ENCODE measurements at places on chromosomes 7 and 10. TPM values are rescaled to one million over a fixed set of nuclear protein-coding genes. Genes with fewer than 3 reads are reported as not detected.
A peak's percentile ranks its signal among the peaks of the same experiment; 100 is the strongest.

Gene ITPRIP
- total RNA-seq: 2.3 TPM

Gene AKR1C3
- total RNA-seq: 228 TPM

Gene SKIDA1
- total RNA-seq: under 0.01 TPM

Gene AGMO
- total RNA-seq: 5.0 TPM

DNA sequence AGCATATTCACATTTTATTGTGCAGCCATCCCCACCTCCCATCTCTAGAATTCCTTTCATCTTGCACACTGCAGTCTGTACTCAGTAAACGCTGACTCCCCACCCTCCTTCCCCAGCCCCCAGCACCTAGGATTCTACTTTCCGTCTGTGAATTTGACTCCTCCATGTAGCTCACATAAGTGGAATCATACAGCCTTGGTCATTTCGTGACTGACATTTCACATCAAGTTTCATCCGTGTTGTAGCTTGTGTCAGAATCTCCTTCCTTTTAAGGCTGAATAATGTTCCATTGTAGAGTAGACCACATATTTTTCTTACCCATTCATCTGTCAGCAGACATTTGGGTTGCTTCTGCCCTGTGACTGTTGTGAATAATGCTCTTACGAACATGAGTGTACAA, 26.2 kb upstream of the TCERG1L start:
- no peak for DNase-seq

DNA sequence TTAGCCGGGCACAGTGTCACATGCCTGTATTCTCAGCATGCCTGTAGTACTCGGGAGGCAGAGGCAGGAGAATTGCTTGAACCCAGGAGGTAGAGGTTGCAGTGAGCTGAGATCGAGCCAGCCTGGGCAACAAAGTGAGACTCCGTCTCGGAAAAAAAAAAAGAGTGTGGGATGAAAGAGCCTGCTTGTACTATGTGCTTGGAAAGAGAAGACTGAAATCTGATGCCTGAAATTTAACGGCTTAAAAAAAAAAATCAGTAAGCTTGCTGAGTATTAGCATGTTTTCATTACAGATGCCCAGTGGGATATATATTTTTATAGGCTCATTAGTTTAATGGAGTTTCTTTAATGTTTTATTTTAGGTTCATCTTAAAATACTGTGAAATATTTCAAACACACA, 4.2 kb downstream of the NT5C2 start:
- no peak for DNase-seq

- DNase-seq: no peak
These were observed 41.0 kb downstream of the ZEB1 start for GRCh38 chr10:31359979-31360378.

DNA sequence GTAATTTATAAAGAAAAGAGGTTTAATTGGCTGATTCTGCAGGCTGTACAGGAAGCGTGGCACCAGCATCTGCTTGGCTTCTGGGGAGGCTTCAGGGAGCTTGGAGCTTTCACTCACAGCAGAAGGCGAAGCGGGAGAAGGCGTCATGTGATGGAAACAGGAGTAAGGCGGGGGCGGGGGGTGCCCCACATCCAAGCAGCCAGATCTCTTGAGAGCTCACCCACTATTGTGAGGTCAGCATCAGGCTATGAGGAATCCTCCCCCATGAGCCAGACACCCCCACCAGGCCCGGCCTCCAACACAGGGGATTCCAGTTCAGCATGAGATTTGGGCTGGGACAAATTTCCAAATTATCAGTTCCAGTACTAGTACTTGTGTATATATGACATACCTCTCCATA, 46.2 kb downstream of the WDR37 start:
- DNase-seq: no peak

GRCh38 chr10:69866688-69867461, 65.2 kb downstream of the COL13A1 start:
- DNase-seq: peak; percentile 36

DNA sequence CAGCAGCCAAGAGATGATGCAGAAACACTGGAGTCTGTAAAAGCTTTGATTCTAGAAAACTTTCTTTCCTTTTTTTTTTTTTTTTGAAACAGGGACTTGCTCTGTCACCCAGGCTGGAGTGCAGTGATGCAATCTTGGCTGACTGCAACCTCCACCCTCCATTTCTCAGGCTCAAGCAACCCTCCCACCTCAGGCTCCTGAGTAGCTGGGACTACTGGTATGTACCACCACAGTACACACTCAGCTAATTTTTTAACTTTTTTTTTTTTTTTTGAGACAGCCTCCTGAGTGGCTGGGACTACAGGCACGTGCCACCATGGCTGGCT, 17.0 kb upstream of the BAG3 start:
- DNase-seq: no peak

- DNase-seq: peak; percentile 2
These were observed 54.2 kb upstream of the CAMK2B start for GRCh38 chr7:44379366-44380188.

DNA sequence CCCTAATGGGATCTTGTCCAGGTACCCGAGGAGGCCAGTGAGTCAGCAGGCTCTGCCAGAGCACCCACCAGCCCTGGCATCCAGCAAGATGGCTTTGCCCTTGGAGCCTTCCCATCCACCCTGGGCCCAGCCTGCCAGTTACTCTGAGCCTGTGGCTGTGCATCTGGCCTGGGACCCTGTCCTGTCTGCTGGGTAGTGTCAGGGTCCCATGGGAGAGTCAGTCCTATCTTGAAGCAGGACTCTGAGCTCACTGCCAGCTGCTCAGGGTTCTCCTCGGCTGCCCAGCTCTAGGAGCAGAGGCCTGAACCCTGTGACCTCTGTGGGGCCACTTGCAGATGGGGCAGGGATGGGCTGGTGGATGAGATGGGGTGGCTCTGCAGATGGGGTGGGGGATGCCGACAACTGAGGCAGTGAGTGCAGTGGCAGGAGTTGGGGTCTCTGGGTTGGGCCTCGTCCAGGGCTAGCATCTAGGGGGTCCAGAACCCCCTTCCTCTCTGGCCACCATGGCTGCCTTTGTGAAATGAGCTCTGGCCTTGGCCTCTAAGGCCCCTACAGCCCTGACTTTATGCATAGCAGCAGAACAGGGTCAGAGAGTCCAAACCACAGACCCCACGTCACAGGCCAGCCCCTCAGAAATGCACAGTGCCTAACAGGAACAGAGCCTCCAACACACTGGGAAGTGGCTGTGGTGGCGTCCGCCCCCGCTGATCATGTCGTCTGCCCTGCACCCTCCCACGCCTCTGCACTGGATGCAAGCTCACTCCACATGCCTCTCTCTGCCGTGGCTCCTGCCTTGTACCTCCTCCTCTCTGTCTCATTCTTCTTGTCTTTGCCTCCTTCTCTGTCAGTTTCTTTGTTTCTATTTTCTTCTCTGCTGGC, 88.1 kb upstream of the RET start:
- DNase-seq: no peak

DNA sequence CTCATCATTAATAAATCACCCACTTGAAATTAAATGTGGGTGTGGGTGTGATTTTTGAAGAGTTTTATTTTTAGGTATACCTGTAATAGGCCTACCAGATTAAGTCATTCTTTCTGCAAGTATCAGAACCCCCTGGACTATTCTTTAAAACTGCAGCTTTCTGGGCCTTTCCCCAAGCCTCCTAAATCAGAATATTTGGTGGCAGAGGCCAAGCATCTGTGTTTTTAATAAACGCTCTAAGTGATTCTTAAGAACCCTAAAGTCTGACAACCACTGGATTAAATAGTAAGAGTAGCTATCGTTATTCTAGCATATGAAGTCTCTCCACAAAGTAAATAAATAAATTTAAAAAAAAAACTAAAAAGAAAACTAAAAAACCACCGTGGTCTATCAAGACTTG, 703.0 kb upstream of the NRP1 start:
- no peak for DNase-seq

- no peak for DNase-seq
These were observed 24.0 kb upstream of the RBM33 start for GRCh38 chr7:155620497-155620896.

- DNase-seq: no peak
These were observed 1.2 kb downstream of the GTF2IRD1 start for GRCh38 chr7:74454925-74455288.

- DNase-seq: no peak
These were observed 223.4 kb downstream of the DOCK4 start for GRCh38 chr7:111982804-111983203.

GRCh38 chr10:12650122-12650521, 300.8 kb downstream of the CAMK1D start:
- no peak for DNase-seq

- no peak for DNase-seq
These were observed 56.4 kb downstream of the RBM33 start for GRCh38 chr7:155700847-155701246.

DNA sequence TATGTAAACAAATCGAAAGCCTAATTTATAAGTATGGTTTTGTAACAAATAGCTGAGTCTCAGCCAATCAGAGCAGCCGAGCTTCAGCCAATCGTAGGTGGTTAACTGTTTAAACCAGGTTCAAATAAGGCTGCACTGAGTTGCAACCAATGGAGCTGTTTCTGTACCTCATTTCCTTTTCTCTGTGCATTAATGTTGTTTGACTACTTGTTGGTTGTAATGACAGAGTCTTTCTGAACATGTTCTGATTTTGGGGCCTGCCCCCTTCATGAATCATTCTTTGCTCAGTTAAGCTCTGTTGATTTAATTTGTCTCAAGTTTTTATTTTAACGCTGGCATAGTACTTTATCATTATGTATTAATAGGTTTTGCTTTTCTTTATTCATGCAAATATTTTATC, 14.6 kb downstream of the OTUD1 start:
- no peak for DNase-seq

GRCh38 chr10:130561681-130562080, 425.5 kb downstream of the GLRX3 start:
- DNase-seq: no peak

GRCh38 chr7:155343150-155343549, 45.5 kb downstream of the INSIG1 start:
- DNase-seq: no peak

DNA sequence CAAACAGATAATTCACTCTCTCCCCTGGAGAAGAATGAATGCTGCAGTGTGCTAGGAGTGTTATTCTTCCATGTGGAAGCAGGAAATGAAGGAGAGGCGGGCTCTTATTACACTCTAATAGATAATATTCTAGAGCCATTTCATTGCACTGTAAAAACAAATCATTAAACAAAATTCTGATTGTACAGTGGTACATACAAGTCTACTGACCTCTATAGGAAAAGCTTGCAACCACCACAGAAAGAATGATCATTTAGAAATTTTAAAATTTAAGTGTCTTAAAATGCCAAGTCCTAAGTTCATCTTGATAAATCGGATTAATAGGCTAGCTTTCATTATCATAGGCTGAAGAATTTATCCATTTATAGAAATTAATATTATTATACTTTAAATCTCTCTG, 960.3 kb upstream of the LRRN3 start:
- DNase-seq: no peak

DNA sequence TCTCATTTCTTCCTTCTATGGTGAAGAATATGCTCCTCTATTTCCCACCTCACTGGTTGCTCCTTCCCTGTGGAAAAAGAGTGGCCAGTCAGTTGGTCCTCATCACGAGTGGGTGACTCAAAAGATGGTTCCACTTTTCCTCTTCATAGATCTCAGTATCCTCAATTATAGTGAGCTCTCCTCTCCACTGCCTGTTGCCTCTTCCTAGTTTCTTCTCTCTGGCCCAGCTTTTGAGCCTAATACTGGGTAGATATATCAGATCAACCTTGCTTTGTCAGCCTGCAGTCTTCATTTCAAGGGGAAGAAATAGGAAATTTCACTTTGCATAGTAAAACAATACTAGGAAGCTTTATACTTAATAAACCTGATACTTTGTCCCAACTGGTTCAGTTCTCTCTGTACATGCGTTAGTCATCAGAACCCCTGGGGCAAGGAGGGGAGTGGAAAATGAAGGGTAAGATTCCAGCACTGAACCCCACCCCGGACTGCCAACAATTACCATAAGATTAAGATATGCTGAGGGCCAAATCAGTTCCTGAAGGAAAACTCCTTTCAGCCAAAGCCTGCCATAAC, 15.5 kb upstream of the WNT16 start:
- DNase-seq: no peak

GRCh38 chr10:130138479-130138866, 2.3 kb downstream of the GLRX3 start:
- DNase-seq: peak; percentile 71

DNA sequence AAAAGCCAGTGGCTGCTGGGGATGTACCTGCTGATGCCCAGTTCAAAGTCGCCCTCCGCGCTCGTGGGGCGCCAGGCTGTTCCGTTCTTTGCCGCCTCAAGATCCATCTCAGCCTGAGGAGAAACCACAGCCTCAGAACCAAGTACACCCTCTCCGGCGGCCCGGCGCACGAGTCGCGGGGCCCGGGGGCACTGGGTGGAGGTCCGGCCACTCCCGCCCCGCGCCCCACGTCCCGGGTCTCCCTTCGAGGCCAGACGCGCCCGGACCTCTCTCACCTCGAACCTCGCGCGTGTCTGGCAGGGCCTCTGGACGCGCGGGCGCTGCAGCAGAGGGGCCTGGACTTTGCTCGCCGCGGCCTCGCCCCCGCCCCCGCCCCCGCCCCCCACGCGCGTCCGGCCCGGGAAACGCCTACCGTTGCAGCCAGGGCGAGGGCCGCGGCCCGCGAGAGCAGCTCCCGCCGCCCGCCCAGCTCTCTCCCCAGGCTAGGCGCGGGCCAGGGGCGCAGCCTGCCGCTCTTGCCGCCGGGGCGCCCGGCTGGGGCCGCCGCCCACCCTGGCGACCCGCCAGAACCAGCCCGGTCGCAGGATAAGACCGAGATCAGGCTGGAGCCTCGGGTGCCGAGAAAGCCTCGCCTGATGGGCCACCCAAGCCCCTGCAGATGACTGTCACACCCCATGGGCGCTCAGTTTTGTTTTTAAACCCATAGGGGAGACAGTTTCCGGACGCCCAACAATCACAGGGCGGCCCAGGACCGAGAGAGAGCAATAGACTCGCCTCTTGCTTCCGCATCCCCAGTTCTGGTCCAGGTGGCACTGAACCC, at the start of gene ABCB4:
Gene ABCB4, minus strand, starts transcription at position 322 of the 820 bp plus-strand sequence. Its CDS starts 215 bp downstream, at position 107.
- no peak for DNase-seq

GRCh38 chr7:78601728-78602127, 803.2 kb downstream of the PHTF2 start:
- DNase-seq: no peak

DNA sequence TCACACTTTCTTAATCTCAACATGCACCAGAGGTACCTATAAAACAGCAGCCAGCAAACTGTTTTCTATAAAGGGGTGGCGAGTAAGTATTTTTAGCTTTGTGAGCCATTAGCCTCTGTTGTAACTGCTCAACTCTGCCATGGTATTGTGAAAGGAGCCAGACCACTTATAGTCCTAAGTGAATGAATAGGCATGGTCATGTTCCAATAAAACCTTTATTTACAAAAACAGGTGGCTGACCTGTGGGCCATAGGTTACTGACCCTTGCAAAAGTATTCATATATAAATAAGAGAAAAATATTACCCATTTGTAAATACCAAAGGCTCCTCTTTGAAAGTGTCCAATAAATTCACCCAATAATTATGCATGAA, 50.3 kb downstream of the ICA1 start:
- DNase-seq: no peak

DNA sequence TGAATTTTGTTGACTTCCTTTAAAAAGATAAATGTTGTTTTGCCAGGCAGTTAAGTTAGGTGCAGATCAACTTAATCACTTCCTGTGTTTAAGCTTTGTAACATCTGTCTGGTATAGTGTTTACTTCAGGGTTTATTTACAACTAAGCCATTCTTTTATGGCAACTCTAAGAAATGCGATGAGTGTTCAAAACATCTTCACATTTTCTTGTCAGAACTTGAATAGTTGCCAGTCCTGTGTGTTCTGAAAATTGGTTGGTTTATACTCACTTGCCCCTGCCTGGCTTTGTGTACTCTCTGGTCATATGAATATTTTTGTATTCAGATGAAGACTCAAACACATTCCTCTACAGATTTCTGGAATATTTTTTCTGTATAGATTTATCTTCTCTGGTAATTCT, 327.2 kb downstream of the MDFIC start:
- no peak for DNase-seq
